Activated T-cell treated with anti-CD3 and anti-CD28 coated beads, Interleukin-2, amount 50 U/mL, for 72 hours (primary cell): ENCODE measurements at places on chromosomes 6 and 20.

DNA sequence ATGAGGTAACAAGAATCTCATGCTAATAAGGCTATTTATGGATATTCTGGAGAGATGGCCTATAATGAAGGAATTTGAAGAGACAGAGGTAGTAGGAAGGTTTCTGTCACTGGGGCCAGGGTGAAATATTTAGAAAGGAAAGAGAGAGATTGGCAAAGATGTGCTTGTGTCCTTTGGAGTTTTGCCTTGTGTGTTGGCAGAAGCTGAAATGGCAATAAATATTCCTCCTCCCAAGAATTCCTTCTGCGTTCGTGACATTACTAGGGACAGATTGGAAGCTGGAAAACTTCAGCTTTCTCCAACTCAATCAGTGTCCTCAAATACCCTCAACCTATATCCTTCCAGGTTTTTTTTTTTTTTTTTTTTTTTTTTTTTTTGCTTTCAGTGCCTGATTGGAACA lies 6.3 kb downstream of the SAMD5 start:
- no peak for DNase-seq

GRCh38 chr6:166610069-166610468 lies 17.0 kb downstream of the RPS6KA2 start:
- no peak for DNase-seq

GRCh38 chr6:114997813-114998292 lies 655.0 kb upstream of the HS3ST5 start:
- DNase-seq = no peak

DNA sequence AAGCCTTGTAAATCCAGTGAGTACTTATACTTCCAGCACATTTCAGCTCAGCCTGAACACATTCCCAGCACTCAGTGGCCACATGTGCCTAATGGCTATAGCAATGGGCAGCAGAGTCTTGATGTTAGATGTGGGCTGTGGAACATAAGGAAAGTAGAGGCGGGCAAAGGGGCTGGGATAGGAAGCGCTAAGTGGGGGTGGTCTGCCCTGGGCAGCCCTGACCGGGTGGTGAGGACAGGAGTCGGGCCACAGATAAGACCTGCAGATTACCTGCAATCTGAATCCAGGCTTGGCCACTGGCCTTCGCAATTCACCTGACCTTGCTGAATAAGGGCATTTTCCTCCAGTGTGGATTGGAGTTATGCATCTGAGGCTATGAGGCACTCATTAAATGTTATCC lies 11.1 kb upstream of the HMGA1 start:
- DNase-seq = no peak

GRCh38 chr20:57509665-57510237 lies 15.2 kb downstream of the CTCFL start:
- no peak for DNase-seq

DNA sequence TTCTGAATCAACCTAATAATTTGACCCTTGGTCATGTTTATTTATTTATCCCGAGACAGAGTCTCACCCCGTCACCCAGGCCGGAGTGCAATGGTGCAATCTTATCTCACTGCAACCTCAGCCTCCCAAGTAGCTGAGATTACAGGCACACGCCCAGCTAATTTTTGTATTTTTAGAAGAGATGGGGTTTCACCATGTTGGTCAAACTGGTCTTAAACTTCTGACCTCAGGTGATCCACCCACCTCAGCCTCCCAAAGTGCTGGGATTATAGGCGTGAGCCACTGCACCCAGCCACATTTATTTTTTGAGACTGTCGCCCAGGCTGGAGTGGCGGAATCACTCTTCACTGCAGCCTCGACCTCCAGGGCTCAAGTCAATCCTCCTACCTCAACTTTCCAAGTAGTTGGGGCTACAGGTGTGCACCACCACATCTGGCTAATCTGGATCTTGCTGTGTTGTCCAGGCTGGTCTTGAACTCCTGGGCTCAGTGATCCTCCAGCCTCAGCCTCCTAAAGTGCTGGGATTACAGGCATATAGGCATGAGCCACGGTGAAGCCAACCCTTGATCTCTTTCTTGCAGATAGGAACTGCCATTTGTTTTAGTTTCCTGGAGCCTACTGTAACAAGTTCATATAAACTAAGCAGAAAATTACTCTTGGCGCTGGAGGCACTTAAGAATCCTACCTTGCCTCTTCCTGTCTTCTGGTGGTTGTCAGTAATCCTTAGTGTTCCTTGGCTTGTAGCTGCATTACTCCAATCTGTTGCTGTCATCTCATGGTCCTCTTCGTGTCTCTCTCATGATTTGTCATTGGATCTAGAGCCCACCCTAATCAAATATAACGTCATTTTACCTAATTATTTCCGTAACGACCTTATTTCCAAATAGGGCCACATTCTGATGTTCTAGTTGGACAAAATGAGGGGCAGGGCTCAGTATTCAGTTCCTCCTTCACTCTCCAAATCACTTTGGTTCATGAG lies 2.3 kb downstream of the RPS18 start:
- DNase-seq = no peak
